ENCODE measurements at places on chromosomes 3 and 15. TPM values are rescaled to one million over a fixed set of nuclear protein-coding genes. Genes with fewer than 3 reads are reported as not detected.
A peak's percentile ranks its signal among the peaks of the same experiment; 100 is the strongest.

GRAMD2A gene
- 11.5 TPM for polyA plus RNA-seq

GXYLT2 gene
- polyA plus RNA-seq = 3.1 TPM

- DNase-seq = no peak
- H3K4me3 ChIP-seq = no peak overlapping the region
- H3K27ac ChIP-seq = no peak overlapping the region
- no peaks in the 10 kb centered on the region for H3K4me1 ChIP-seq
These were observed 19.9 kb downstream of the BBX start for GRCh38 chr3:107542665-107543064.

DNA sequence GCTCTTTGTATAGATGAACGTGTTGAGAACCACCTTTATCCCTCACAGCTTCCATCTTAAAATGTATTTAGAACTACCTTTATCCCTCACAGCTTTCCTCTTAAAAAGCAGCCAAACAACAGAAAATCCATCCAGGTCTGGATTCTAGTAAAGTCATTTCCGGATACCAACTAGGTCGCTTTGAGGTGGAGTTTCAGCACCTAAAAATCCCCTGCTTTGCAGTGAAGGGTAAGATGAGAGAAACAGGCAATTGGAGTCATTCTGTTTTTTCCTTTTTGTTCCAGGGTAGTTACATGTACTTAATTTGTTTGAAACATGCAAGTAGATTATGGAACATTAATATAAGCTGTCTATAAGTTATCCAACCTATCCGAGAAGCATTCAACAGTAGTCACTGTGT, 192.0 kb downstream of the UBE2E2 start:
- DNase-seq = no peak
- no peak overlapping the region for H3K27ac ChIP-seq
- H3K36me3 ChIP-seq = no peaks in the 10 kb centered on the region
- no peaks in the 10 kb centered on the region for H3K27me3 ChIP-seq

GRCh38 chr3:126197854-126198584, 17.6 kb upstream of the ALDH1L1 start:
- H3K4me3 ChIP-seq = no peak overlapping the region
- peak; percentile 47 for DNase-seq
- H3K27me3 ChIP-seq = no peaks in the 10 kb centered on the region
- H3K36me3 ChIP-seq = no peaks in the 10 kb centered on the region

DNA sequence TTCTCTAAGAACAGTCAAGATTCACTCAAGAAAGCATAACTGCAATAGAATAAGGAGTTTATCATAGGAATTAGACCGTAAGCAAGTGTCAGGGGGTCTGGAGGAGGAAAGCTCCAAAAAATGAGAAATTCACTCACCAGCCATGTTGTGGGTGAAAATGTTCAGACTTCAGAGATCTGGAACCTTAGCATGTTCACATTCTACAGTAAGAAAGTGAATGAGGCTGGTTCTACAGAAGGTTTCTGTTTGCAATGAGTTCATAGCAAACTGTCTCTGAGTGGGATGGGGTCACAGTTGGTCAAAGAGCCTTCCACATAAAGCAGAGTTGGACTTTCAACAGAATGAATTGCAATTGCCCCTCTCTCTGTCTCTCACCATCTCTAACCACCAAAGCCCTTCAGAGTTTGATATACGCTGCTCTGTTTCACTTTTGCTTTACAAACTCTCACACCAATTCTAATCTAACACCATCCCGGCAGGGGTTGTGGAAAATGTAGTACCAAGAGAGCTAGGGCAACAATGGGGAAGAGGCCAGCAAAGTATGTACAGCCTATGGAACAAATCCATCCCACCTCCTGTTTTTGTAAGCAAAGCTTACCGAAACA, 581.8 kb upstream of the UBE2E2 start:
- H3K27me3 ChIP-seq = no peaks in the 10 kb centered on the region
- no peak overlapping the region for H3K4me3 ChIP-seq
- no peaks in the 10 kb centered on the region for H3K4me1 ChIP-seq
- DNase-seq = no peak
- no peak overlapping the region for H3K27ac ChIP-seq

DNA sequence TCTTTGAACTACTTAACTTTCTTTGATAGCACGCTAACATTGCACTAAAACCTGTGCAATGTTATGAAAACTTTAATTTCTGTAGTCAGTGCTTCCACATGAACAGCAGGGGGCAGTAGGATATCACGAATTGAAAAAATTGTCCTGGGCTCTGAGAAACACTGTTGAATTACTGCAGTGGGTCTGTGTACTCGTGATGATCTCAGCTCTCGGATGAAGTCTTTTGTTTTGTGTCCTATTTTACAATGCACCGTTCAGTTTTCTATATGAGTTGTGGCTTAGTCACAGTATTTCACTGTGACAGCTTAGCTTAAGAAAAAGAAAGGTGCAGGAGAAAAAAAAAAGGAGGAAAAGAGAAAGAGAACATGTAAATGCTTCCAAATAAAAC, 141.3 kb upstream of the CCDC54 start:
- peak overlapping the region; percentile 31 for H3K4me3 ChIP-seq
- DNase-seq = peak; percentile 50
- peaks cover 3% of the 10 kb centered on the region for H3K27me3 ChIP-seq
- H3K4me1 ChIP-seq = peaks cover 5% of the 10 kb centered on the region
- H3K36me3 ChIP-seq = no peaks in the 10 kb centered on the region
- H3K27ac ChIP-seq = no peak overlapping the region

DNA sequence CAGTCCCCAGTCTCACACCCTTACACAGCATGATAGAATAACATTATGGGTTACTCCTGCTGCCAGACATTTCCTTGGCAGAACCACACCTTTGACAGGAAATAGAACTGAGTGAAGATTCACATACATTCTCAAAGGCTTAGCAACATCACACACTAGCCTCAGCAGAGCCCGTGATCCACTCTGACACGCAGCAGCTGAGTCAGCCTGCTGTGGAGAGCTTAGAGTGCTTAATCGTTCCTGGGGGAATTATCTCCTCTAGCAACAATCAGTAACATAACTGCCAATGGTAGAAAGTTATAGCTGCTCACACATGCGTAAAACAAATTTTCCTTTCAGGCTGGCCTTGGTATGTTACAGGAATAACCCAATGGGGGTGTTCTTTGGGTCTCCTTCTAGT, 382.1 kb downstream of the GAP43 start:
- H3K27ac ChIP-seq = no peak overlapping the region
- no peak overlapping the region for H3K4me3 ChIP-seq
- peak; percentile 22 for DNase-seq
- H3K36me3 ChIP-seq = no peaks in the 10 kb centered on the region
- H3K4me1 ChIP-seq = no peaks in the 10 kb centered on the region

DNA sequence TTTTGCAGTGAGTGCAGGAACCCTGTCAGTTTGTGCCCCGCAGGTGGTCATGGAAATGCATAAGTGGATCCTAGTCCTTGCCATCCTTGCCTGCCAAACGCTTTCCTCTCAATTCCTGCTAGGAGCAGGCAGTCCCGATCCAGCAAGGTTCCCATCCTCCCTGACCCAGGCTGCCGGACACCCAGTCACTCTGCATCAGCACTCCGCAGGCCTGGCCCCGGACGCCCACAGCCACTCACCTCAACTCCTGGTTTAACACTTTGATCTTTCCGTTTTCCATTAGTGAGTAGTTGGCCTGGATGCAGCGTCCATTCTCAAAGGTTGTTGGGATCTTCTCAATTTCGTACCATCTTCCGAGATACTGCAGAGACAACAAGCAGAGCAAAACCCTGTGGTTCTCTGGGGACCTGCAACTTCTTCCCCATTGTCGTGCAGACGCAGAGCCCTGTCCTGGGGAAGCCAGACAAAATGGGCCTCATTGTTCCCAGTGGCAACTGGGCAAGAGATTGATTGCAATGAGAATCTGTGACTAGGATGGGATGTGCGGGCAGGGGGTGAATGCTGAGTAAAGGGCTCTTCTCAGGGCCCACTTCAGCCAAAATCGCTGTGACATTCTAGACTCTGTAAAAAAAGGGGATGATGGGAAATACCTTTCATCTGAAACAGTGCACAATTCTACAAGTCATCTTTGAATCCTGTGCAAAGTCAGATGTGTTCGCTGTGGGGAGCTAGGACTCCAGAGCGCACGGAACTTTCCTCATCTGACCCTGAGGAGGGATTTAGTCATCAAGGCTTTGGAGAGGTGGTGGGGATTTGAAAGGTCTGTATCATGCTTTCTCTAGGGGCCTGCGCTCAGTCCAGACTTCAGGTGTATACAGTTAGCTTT, 9.9 kb downstream of the APOD start:
- H3K27ac ChIP-seq = no peak overlapping the region
- no peak overlapping the region for H3K4me3 ChIP-seq
- no peaks in the 10 kb centered on the region for H3K27me3 ChIP-seq
- no peaks in the 10 kb centered on the region for H3K36me3 ChIP-seq
- no peak for DNase-seq
